ENCODE measurements at places on chromosomes 12 and 14.

DNA sequence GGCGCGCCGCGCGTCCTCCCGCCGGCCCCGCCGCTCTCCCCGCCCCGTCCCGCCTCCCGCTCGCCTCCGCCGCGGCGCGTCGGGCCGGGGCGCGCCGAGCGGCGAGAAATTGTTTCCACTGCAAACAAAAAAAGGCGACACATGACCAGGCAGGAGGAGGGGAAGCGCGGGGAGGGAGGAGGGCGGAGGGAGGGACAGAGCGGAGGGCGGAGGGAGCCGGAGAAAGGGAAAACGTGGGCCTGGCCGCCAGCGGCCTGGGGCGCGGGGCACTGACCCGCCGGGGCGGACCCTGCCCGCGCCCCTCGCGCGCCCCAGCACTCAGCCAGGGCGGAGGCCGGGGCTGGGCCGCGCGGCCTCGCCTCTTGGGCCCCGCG is at the start of gene FOXN3:
FOXN3 (minus strand) TSS at position 143 of the 374 bp plus-strand sequence. CDS start 4,757 bp downstream, outside the sequence.
- DNase-seq, result peak; percentile 77

DNA sequence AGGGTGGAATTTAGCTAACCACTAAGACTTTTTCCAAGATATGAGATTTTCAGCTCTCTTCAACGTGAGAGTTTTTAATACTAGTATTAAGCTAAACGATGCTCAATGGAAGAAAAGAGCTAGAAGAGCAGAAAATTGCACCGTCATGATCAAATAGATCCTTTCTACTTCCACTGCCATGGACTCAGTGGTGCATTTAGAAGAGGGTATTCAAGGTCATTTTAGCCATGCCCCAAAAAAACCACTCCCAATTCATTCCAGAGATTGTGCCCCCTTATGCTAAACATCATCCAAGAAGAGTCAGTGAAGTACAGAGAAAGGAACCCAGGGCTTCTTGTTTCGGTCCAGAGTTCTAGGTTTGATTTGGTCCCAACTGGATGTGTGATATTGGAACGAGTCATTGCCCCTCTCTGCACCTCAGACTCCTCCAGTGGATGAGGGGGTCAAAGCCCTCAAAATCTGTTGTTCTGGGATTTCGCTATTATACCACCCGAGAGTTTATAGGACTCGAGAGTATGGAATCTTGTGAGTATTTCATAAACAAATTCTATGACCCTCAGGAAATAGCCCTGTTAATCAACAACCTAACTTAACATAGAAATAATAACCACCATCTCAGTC is 55.2 kb downstream of the DAD1 start:
- DNase-seq, result no peak

DNA sequence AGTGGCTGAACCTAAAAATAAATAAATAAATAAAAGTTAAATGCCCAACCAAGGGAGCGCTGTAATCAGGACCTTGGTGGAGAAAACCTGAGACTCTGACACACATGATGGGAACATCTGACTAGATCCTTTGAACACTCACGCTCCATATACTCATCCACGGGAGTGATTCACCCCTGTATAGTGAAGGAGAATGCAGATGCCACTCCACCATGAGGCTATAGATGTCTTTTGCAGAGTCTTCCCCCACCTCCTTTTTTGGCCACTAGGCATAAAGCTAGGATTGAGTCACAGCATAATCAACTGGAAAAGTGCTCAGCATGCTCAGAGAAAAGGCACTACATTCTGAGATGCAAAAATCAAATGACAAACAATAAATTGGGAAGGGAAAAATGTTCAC is 19.0 kb downstream of the ADAM20 start:
- DNase-seq, result no peak

GRCh38 chr12:77167801-77168200 is 102.4 kb upstream of the E2F7 start:
- no peak for DNase-seq

GRCh38 chr12:47736877-47737676 is 11.8 kb upstream of the ENDOU start:
- DNase-seq, result peak; percentile 16

- no peak for DNase-seq
These were observed 38.6 kb downstream of the SPTSSA start for GRCh38 chr14:34423445-34423844.

- DNase-seq, result no peak
These were observed 40.7 kb upstream of the HDAC7 start for GRCh38 chr12:47860279-47860841.

DNA sequence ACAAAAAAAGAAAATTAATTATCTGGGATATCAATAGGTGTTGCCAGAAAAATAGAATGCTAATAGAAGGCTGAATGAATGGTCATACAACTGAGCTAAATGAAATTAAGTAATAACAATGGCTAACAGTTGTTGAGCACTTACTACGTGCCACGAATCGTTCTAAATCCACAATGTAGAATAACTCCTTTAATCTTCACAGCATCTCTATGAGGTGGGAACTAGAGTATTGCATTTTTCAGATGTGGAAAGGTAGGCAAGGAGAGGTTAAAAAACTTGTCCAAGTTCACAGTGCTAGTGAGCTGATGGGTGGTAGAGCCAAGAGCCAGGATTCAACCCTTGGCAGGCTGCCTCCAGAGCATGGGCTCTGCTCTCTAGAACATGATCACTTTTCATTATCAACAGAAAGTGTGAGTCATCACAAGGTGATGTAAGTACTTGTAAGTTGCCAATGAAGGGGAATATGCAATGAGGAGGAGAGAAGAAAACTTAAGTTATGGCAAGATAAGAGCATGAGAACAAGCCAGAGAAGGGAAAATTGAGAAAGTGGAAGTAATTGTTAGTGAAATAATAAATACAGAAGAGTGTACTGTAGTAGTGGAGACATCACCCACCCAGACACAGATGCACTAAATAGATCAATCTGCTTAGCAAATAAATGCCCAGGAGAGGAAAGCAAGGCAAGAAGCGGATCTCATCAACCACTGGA is 122.1 kb downstream of the PRKD1 start:
- DNase-seq, result no peak

- no peak for DNase-seq
These were observed 33.4 kb upstream of the SMOC1 start for GRCh38 chr14:69845787-69846186.

DNA sequence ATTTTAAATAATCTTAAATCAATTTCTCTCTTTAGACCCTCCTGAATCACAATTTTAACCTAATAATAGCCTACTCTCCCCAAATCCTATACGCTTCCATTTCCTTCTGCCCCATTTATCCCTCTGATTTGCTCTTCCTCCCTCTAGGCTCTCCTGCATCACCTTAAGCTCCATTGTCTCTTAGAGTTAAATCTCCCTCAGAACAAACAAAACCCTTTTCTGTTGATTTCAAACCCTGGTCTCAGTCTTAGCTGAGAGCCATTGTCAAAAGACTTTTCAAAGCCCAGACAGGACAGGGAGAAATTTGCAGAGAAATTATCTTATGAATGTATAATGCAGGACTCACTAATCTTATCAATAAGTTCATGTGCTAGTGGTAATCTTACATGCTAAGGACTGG is 106.1 kb downstream of the C12orf75 start:
- no peak for DNase-seq

GRCh38 chr12:49809906-49810389 is 18.3 kb downstream of the NCKAP5L start:
- DNase-seq, result no peak

- DNase-seq, result no peak
These were observed 29.6 kb downstream of the MAP3K9 start for GRCh38 chr14:70779667-70780066.

DNA sequence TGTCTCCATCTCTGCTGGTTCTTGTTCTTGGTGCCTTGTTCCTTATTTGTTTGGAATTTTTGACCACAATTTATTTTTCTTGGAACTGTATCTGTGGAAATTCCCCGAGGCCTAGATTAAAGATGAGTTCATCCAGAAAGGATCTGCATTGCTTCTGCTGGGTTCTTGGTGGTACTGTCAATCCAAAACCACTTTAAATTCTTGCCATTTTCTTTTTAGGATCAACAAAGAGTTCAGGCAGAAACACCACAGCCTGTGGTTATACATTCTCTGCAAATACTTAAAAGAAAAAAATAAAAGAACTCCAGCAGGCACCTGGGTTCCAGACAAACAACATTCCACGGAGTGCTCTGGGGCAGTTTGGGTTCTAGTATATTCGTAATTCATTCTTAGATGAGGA is 6.0 kb upstream of the VAMP1 start:
- DNase-seq, result no peak

- DNase-seq, result no peak
These were observed 7.0 kb downstream of the MYL2 start for GRCh38 chr12:110913119-110914056.

DNA sequence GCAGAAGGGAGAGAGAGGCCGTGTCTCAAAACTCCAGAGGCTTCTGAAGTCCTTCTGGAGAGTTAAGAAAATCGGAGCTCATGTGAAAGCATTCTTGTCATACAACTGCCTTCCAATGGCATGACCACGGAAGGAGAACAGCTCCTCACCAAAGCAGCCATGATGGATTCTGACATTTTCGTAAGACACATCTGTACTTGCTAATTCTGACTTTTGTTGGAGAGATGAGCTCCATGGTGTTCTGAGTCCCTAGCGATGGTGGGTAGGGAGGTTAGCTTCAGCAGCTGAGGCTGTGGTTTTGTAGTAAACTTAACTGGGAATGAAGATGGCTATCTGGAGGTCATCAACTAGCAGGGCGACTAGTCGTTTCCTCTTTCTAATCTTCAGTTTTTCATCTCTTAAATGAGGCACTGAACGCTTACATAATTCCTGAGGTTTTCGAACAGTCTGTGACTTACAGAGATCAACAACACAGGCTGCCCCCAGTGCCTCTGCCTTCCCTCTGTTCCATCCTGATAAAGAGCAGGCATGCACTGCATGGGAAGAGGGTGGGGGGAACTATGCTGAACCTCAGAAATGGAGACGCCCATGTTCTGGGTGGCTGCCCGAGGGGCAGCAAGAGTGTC is 28.6 kb upstream of the DICER1 start:
- DNase-seq, result no peak

GRCh38 chr12:39813776-39814175 is 194.2 kb upstream of the ABCD2 start:
- DNase-seq, result no peak

- no peak for DNase-seq
These were observed 58.7 kb downstream of the MVK start for GRCh38 chr12:109632342-109632741.

DNA sequence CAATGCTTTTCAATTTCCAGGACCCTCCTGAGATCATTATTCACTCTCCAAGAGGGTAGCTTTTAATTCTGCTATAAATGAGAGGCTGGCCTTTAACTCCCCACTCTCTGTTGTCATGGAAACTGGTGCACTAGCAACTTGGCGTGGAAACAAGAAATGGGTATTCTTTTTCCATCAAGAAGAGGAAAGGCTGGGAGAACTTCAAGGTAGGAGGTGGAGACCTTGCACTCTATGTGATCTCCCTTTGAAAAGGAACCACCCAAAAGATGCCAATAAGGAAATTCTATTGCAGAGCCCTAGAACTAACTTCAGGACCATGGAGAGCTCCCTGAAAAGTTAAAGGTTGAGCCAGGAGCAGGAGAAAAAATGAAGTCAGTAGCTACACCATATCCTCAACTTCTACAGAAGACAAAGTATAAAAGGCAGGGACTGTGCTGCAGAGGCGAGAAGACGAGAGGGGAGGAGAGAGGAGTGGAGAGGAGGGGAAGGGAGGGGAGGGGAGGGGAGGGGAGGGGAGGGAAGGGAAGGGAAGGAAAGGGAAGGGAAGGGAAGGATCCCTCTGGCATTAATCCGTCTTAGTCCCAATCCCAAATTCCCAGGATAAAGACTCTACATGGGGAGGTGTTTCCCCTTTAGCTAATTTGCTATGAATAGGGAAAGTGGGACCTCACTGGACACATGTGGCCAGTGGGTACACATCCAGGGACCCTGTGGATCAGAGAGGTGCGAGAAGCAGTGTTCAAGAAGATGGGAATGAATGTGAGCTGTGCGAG is 46.7 kb upstream of the FICD start:
- DNase-seq, result no peak

DNA sequence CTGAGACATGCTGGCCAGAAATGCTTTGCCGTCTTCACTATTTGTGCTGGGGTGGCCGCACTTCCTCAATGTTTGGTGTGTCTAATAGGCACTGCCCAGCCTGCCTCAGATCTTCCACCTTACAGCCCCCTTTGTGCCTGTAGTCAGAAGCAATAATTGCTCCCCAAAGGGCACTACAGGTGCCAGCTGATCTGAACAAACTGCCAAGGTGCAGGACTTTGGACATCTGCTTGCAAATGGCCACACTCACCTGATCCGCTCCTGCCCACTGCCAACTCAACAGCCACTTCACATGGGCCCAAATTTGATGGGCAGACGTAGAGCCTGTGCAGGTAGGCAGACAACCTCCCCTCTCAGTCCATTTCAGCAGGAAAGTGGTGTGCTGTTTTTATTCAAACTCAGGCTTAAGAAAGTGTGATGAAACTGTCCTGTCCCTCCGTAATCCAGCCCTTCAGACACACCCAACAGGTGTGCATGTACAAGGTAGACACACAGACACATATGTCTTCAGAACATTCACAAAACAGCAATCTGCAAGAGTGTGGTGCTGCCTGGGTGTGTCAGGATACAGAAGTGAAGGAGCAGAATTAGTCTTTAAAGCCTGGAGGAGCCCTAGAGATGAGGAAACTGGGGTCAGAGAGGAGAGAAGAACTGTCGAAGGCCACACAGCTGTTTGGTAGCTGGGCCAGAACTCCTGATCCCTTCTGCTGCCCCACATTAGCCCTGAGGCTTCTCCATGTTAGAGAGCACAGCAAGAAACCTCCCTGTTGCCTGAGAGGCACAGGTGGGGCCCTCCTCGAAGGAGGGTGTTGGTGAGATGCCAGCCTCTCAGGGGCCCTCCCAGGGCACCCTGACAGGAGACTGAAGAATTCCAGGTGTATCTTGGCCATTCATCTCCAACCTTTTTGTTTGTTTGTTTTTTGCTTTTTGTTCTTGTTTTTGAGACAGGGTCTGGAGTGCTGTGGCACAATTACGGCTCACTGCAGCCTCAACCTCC is 4.4 kb upstream of the KRT75 start:
- no peak for DNase-seq

- no peak for DNase-seq
These were observed 15.0 kb downstream of the POMT2 start for GRCh38 chr14:77305696-77306095.

- DNase-seq, result no peak
These were observed 180.0 kb downstream of the ESR2 start for GRCh38 chr14:64114166-64114565.

GRCh38 chr14:56073799-56074198 is 44.4 kb upstream of the PELI2 start:
- no peak for DNase-seq

- no peak for DNase-seq
These were observed 18.3 kb downstream of the TBX3 start for GRCh38 chr12:114665411-114666260.

GRCh38 chr14:42163136-42163535 is 556.5 kb downstream of the LRFN5 start:
- no peak for DNase-seq

DNA sequence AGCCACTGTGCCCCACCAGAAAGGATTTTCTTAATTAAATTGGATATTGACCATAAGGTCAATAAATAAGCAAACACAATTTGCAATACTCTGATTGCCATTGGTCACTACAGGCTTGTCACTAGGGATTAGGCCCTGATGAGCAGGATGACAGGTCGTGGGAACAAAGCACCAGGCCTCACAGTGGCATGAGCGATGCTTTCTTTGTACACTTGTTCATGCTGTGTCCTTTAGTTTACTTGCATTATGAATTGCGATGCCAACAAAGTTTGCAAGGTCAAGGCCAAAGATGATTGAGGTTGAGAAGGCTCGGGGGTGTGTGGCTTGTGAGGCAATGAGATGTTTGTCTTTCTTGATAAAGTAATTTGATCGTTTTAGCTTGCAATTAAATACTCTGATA is 136.0 kb downstream of the TTC8 start:
- no peak for DNase-seq

Data from hematopoietic multipotent progenitor cell treated with erythropoietin and hydrocortisone succinate and interleukin-3 and kit ligand, for 17 days (in vitro differentiated cells).